ENCODE measurements at places on chromosomes 7 and 10.

DNA sequence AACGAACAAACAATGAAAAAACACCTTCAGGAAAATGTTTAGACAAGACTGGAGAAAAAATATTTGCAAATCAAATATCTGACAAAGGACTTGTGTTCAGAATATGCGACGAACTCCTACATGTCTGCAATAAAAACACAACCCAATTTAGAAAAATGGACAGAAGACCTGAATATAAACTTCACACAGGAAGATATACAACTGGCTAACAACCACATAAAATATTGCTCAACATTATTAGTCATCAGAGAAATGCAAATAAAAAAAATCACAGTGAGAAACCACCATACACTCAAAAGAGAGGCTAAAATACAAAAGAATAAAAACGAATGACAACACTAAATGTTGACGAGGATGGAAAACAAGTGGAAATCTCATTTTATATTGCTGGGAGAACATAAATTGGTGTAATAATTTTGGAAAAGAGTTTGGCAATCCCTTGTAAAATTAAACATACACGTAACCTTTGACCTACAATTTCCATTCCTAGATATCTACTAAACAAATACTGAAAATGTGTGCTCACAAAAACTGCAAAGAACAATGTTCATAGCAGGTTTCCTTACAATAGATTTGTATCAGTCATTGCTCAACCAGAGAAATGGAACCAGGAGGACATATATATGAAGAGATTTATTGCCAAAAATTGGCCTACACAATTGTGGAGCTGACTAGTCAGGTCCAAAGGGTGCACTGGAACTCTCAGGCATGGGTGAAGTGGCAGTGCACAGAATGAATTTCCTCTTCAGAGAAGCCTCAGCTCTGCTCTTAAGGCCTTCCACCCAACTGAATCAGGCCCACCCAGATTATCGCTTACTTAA is 82.9 kb upstream of the OGDHL start:
- DNase-seq: no peak

DNA sequence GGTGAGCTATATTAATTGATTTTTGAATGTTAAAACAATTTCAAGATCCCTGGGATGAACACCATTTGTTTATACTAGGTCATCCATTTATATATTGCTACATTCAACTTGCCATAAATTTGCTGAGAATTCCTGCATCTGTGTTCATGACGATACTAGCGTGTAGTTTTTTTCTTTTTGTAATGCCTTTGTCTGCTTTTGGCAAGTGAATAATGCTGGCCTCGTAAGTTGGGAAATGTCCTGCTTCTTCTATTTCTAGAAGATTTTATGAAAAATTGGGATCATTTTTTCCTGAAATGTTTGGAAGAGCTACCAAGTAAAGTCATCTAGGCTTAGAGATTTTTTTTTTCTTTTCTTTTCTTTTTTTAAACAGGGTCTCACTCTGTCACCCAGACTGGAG is 12.9 kb upstream of the MEST start:
- no peak for DNase-seq

DNA sequence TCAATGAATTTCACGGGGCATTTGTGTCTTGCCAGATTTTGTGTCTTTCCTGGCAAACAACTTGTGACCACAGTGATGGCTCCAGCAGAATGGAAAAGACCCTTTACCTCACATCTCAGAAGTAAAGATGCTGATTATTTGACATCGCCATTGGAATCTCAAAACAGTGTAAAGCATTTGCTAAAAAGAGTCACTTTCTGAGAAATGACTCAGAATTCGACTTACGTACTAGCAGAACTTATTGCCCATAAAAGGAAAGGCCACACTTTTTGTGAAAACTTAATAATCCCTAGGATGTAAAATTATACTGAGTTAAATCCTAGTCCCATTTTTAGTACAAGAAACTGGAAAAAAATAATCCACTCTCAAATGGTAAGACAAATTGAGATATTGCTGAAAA is 35.9 kb upstream of the PRKCQ start:
- DNase-seq: no peak

DNA sequence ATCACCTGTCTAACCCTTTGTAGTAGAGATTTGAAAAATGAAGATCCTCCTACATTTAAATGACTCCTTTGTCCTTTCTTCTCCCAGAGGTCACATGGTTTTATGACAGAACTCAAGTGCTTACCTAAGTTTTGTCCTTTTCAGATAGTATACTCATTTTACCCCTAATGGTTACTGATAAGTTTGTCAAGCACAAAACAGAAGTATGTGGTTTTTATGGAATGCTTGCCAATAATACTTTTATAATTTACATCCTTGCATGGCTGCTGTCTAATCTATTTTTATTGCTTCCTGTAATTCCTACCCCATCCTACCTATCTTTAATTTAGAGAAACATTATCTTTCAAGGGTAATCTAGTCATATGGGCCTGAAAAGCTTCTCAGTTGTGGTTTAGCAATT is 37.5 kb downstream of the HELLS start:
- no peak for DNase-seq

DNA sequence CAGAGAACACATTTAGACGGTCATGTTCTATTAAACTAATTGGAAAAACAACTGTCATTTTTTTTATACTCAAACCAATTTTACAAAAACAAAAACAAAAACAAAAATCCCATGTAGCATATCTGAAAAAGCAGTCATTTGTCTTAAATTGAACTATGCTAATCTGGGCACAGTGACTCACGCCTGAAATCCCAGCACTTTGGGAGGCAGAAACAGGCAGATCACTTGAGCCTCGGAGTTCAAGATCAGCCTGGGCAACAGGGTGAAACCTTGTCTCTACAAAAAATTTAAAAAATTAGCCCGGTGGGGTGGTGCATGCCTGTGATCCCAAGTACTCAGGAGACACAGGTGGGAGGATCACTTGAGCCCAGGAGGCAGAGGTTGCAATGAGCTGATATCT is 253.4 kb downstream of the DOCK4 start:
- no peak for DNase-seq

DNA sequence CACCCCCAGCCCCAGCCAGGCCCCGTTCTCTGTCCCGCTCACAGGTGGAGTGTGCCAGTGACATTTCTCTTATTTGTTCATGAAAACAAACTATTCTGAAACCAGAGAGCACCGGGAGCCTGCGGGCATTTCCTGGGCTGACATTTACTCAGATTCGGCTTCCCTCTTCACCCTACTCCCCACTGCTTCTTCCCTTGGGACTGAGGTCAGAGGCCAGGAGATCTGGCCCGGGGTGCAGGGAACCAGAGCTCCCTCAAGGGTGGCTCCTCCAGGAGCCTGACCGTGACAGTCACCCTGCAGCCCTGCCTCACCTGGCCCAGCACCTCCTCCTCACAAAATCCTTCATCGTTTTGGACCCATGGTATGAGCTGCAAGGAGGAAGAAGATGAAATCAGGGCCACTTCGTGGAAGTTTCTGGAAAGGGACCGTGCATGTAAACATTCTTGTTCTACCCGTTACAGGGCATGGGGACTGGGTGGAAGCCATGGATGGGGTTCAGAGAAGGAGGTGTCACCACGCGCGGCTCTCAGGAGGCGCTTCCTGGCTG is 12.2 kb downstream of the BHLHA15 start:
- DNase-seq: no peak

DNA sequence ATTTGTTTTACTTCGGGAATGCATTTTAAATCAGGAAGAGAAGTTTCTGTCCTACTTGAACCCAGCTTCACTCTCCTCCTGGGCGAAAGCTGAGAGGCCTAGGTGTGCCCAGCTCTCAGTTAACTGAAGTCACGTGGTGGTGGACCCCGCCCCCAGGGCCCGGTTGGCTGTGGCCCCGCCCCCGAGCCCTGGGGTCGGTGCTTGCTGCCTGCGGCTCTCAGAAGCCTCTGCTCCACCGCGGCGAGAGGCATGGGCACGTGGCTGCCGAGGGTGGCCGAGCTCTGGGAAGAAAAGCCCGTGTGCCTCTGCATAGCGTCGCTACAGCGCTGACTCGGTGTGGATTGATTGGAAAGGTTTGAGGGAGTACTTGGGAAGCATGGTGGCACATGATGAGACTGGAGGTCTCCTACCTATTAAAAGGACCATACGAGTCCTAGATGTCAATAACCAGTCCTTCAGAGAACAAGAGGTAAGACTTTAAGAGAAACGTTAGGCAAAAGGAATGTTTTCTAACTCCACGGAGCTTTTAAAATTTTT is 34.1 kb downstream of the NET1 start:
- DNase-seq: peak; percentile 44

GRCh38 chr10:114208351-114208750 is 29.2 kb downstream of the TDRD1 start:
- no peak for DNase-seq

GRCh38 chr7:3214090-3214413 is 87.0 kb upstream of the SDK1 start:
- DNase-seq: no peak

DNA sequence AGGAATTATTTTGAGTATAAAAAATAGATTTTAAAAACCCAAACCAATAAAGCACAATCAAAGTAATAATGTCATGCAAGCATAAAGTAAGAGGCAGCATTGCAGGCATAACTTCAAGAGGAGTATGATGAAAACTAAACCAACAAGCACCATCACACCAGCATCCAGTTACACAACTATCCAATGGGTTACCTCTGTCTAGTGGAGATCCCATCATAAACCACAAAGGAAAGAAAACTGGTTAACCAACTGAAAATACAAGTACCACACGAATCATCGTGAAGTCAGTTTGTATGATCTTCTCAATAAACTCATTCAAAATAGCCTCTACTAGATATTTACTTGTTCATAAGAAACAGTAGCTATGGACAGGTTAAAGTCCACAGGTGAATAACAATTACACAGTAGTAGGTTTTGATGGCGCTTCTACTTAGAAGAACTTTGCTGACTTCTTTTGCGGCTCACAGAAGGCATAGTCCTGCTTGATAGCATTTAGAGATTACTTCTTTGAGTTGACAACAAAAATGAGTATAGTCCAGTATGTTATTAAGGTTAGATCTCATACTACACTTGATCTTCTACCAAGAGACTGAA is 116.6 kb downstream of the MICU1 start:
- no peak for DNase-seq

DNA sequence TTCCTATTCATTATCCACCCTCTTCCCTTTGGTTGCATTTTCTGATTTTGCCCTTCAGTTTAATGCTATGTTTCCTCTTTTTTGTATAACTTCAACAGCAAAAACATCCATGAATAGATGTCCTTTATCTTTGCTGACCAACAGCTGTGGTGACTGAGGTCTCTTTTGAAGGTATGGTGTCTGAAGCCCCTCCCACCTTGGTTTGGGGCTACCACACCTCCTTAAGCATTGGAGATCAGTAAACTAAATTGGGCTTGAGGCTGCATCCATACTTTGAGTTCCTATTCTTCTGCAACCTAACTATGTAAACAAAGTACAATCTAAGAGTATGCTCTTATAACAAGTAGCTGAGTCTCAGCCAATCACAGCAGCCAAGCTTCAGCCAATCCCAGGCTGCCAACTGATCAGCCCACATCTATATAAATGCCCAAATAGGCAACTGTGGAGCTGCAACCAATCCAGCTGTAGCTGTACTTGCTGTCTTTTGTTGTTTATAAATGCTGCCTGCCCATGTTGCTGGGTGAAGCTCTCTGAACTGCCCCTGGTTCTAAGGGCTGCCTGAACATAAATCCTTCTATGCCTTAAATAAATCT is 69.4 kb upstream of the PDLIM1 start:
- no peak for DNase-seq

DNA sequence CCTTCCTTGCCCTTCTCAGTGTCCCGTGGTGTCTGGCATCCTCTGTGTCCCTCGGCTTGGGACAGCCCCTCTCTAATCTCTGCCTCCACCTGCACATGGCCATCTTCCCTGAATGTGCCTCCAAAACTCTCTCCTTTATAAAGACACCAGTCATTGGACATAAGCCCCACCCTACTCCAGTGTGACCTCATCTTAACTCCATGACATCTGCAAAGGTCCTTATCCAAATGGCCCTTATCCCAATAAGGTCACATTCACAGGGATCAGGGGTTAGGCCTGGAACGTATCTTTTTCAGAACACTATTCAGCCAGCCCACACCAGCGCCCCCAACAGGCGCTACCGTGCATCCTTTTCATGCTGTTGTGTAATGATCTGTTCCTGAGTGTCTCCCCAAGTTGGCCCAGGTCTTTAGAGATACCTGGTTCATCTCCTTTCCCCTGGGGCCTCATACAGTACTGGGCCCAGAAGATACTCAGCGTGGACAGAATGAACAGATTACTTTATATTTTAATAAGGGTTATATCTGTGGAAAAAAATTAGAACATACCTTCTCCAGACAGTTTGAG is 132.6 kb upstream of the ADAM12 start:
- DNase-seq: no peak

GRCh38 chr10:123427165-123427786 is 238.9 kb upstream of the GPR26 start:
- no peak for DNase-seq

GRCh38 chr7:37336259-37336658 is 112.4 kb downstream of the ELMO1 start:
- no peak for DNase-seq

DNA sequence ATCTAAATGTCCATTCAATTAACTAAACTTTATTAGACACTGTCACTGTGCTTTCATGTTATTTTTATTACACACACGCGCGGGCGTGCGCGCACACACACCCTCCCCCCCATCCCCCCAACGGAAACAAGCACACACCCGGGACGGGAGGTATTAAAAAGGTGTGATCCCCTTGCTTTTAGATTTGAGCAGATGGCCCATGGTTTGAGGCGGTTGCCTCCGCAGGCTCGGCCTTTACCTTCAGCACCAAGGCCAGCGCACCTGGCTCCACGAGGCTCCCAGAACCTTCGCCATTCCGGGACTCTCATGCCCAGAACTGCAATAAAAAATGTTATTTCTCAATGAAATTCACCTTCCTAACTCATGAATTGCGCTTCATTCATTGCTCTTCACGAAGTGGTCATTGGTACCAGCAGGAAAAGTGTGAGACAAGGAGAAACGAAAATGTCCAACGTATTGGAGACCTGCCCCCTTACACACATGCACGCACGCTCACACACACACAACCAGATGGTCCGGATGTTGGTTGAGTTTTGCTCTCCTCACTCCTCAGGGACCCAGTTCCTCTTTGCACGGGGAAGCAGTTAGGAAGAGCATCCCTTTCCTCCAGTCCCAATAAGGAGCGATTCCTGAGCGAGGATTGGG is 20.8 kb upstream of the PTF1A start:
- DNase-seq: no peak

DNA sequence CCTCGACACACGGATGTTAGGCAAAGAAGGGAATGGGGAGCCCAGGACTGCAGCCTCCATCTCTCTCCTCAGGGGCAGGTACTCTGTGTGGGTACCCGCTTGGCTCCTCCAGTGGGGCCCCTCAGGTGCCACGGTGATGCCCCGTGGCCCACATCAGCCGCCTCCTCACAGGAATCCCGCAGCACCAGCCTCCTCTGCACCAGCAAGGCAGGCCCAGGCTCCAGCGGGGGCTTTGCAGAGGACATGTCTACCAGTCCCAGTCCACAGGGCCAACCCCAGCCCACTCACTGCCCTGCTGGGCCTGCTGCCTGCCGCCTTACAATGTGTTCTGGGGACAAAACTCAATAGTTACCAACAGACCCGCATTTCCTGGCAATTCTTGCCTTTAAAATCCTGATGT is 61.6 kb upstream of the ADGRA1 start:
- DNase-seq: no peak

- DNase-seq: no peak
Measured at GRCh38 chr10:44282626-44283300, 102.1 kb downstream of the CXCL12 start.
